Dorsolateral prefrontal cortex (tissue), 122 donors: ENCODE measurements at places on chromosomes 3 and 15.

DNA sequence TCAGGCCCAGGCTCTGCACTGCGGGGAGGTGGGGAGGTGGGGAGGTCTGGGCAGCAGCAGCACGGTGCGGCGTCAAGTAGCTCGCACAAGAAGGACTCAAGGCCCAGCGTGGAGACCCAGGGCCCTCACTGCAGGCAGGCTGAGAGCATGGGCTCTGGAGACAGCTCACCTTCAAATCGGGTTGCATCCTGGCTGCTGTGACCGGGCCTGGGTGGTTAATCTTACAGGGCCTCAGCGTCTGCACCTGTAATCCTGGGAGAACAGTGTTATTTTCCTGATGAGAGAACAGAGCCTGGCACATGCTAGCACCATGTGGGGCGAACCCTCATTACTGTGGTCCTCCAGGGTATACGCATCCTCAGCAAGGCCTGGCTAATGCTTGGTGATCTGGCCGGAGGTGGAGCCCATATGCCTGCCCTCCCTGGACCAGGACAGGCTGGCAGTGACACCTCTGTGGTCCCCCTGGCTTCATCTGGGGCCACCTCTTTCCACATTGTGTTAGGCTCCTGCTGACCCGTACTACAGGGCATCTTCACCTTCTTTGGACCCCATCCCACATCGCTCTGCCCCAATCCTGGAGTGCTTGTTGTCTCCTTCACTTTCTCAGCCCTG, 55.5 kb downstream of the RGMA start:
- DNase-seq, result no peak

DNA sequence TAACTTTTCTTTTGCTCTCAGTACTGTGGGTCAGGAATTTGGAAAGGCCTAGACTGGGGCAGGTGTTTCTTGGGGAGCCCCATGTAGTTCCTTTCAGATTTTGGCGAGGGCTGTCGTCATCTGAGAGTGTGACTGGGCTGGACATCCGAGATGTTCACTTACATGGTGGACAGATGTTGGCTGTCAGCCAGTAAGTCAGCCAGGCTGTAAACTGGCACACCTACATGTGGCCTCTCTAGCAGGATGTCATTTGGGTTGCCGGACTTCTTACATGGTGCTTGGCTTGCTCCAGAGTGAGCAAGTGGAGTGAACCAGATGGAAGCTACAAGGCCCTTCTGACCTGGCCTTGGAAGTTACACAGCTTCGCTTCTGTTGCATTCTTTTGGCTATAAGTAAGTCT, 20.7 kb downstream of the TATDN2 start:
- DNase-seq, result no peak

- no peak for DNase-seq
Measured at GRCh38 chr15:66997212-66997611, 68.2 kb upstream of the SMAD3 start.

- DNase-seq, result no peak
Measured at GRCh38 chr3:192449036-192449435, 278.3 kb downstream of the FGF12 start.

DNA sequence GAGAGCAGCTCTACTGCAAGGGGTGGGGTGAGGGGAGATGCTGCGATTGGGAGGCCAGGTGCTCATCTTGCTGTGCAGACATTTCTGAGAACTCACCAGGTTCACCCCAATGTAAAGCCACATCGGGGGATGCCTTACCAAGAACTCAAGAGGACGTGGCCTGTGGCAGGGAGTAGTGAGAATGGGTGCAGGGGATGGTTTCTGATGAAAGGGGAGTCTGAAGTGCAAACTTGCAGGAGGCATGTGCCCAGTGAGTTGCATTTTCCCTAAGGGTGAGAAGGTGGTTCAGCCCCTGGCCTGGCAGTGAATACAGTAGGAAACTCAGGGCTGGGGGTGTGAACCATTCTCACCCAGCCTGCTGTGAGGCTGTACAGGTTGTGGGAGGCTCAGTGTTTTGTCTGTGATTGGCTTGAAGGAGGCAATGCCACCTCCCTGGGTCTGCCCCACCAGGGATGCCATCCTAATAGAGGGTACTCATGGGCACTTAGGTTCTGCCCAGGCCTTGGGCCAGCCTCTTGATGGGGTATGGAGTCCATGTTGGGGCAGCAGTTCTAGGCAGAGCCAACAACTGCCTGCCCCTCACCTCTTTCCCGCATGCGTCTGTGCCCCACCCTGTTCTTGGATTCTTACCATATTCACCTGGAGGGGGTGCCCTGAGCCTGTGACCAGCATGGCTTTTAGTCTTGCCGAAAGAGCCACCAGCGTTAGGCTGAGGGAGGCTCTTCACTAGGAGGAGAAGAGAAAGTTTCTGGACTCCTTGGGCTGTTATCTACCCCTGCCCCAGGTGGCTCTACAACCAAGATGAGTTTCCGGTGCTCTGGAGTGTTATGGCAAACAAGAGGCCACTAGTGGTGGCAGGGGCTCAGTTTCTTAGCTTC, 4.5 kb downstream of the HEMK1 start:
- no peak for DNase-seq

- DNase-seq, result no peak
Measured at GRCh38 chr15:75138016-75138999, 63.4 kb upstream of the C15orf39 start.

DNA sequence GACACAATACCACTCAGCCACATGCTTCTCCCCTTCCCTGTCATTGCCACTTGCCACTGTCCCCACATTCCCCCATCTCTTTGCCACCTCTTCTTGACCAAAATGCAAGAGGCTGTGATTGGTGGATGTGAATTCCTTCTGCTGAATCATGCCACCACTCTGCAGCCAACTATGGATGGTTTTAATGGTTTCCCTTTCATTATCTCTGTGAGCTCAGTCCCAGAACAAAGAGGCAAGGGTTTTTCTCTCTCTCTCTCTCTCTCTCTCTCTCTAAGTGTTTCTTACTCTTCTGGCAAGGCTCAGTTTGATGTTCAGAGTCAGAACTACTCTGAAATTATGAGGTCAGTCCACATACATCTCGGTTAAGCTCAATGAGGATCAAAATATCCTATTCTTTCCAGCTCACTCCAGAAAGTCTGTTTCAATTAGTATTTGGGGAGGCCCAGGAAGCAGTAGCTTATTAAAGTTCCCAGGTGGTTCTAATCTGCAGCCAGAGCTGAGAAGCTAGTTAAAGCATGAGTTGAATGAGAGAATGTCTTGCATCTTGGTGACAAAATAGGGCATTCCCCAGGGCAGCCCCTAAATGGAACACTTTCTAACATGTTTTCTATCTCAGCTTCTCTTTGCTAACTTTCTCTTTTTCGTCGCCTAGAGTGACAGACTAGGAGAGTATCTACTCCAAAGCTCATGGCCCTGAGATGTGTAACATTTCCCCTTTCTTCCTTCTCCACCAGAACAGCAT, 8.5 kb upstream of the ILDR1 start:
- DNase-seq, result no peak

DNA sequence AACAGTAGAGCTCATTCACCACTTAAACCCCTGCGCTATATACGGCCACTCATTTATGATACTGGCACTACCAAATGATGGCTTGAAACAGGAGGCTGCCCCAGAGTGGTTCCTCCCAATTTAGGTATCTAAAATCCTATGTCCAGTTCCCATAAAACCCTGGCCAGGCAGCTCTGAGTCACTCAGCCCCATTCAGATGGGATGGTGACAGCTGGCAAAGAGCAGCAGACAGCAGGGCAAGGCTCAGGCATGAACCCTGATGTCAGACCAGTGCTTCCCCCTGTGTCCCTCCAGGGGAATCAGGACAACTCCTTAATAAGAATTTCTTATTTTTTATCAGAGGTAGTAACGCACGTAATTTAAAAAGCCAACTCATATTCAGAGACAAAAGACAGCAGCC, 77.2 kb upstream of the RNU6-1 start:
- DNase-seq, result no peak

DNA sequence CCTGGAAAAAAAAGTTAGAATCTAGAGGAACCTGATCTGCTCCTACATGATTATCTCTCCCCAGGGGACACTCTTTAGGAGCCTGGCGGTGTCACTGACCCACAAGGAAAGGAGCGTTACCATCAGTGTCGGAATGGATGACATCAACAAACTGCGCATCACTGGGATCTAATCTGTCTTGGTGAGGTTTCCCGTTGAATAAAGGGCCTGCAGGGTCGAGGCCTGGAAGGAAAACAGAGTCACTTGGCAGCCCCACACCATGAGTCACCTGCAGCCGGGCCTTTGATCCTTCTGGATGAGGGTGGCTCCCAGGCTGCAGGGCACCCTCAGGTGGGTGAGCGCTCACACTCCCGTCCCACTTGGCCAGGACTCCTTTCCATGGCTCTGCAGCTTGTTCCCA, 25.0 kb downstream of the LIPH start:
- no peak for DNase-seq

DNA sequence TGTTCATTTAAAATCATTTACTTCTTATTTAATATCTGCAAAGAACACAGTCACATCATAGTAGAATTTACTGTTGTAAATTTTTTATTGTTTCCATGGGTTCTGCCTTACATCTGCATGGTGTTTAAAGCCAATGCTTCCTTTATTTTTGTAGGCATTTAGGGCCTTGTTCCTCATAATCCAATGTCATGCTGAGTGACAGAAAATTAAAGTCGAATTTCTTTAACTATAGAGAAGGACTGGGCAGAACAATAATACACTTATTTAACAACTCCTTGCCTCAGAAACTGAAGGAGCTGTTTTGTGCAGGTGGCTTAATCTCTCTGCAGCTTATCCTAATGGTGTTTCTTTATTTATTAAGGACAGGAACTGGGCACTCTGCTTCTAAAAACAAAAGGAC, 149.6 kb downstream of the LEKR1 start:
- DNase-seq, result no peak

GRCh38 chr15:42608110-42608531, 32.7 kb downstream of the STARD9 start:
- DNase-seq, result no peak

- no peak for DNase-seq
Measured at GRCh38 chr3:105686278-105686897, 182.4 kb downstream of the CBLB start.

DNA sequence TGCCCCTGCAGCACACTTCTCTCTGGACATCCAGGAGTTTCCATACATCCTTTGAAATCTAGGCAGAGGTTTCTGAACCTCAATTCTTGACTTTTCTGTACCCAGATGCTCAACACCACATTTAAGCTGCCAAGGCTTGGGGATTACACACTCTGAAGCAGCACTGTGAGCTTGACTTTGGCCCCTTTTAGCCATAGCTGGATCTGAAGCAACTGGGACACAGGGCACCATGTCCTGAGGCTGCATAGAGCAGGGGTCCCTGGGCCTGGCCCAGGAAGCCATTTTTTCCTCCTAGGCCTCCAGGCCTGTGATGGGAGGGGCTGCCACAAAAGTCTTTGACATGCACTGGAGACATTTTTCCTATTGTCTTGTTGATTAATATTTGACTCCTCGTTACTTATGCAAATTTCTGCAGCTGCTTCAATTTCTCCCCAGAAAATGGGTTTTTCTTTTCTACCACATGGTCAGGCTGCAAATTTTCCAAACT, 694.0 kb downstream of the DIPK2A start:
- no peak for DNase-seq

GRCh38 chr15:66131200-66131599, 122.3 kb downstream of the MEGF11 start:
- no peak for DNase-seq

DNA sequence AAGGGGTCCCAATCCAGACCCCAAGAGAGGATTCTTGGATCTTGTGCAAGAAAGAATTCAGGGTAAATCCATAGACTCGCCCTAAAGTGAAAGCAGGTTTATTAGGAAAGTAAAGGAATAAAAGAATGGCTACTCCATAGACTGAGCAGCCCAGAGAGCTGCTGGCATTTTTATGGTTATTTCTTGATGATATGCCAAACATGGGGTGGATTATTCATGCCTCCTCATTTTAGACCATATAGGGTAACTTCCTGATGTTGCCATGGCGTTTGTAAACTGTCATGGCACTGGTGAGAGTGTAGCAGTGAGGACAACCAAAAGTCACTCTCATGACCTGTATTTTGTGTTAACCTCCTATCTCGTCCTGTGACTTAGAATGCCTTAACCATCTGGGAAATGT, 142.2 kb downstream of the DOCK3 start:
- no peak for DNase-seq

DNA sequence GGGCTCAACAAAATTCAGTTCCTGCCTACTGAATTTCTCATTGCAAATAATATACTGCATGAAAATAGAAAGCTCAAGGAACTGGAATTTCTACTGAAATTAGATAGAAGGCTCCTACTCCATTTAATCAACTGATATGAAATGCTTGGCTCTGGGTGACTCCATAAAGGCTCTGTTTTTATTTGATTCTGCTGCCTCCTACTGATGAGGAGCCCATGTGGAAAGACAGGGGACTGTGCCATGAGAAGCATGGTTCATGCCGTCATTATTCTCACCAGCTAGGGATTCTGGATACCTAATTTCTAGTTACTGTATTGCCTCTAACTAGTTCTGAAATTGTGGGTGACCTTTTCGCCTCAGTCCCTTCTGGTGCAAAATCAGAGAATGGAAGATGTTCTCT, 366.2 kb upstream of the DPH6 start:
- no peak for DNase-seq

GRCh38 chr3:58288011-58288728, 17.9 kb upstream of the RPP14 start:
- DNase-seq, result no peak

DNA sequence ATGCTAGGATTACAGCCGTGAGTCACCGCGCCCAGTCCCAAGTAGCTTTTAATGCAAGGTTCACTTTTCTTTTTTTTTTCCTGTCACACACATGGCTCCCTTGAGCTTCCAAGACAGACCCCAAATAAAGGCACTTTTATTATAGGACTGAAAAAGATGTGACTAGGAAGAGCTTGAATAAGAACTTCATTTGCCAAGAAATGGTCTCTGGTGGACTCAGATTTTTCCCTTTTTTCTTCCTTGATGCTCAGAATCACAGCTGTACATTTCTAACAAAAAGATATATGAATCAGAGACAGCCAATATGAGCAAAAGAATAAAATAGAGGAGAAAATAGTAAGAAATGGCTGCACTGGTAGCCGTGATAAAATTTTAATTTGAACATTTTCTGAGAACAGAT, 337.2 kb downstream of the MAGI1 start:
- no peak for DNase-seq
